GM10248 (cell line): ENCODE measurements at places on chromosomes 4 and X.
A peak's percentile ranks its signal among the peaks of the same experiment; 100 is the strongest.

GRCh38 chrX:14598330-14598729 is 69.0 kb downstream of the GLRA2 start:
- DNase-seq: no peak

DNA sequence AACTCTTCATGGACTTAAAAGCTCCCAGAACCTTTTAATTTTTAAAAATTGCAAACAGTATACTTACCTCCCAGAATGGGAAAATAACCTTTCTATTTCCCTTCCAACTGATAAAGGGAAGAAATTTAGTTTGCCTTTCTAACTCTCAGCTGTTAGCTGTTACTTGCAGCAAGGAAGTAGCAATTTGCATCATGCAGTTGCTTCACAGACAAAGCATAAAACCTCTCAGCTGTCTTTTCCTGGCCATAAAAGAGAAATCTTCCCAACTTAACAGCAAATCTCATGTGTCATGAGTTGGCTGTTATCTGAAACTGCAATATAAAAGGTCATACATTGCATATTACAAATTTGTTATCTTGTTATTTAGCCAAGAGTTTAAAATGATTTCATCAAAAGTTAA is 18.4 kb downstream of the C4orf17 start:
- no peak for DNase-seq

DNA sequence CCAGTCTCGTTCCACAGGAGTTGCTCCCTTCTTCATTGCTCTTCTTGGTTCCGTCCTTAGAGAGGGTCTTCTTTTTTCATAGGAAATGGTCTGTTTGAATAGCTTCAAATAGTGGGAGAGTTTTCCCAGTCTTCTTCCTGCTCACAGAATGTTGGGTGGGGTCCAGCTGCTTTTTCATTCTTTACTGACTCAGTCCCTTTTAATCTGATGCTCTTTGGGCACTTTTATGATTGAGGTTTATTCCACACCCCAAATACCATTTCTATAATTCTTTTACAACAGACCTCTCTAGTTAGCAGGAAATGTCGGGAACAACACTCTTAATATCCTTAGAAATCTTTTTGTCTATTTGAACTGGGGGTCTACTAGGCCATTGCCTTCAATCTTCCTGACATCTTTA is 239.5 kb downstream of the PRDM5 start:
- DNase-seq: no peak

GRCh38 chr4:147724468-147725201 is 7.3 kb upstream of the ARHGAP10 start:
- DNase-seq: no peak

DNA sequence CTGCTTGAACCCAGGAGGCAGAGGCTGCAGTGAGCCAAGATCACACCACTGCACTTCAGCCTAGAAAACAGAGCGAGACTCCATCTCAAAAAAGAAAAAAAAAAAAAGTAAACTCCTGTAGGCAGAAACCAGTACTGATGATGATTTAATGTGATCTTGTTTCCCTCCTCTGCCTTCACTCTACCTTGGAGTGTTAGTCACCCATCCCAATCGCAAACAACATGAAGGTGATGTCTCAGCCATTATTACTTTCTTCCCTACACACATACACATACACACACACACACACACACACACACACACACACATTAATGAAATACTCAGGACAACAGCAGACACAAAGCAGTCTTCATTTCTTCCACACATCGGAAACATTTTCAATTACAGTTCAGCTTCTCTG is 15.6 kb downstream of the XKRX start:
- DNase-seq: no peak

DNA sequence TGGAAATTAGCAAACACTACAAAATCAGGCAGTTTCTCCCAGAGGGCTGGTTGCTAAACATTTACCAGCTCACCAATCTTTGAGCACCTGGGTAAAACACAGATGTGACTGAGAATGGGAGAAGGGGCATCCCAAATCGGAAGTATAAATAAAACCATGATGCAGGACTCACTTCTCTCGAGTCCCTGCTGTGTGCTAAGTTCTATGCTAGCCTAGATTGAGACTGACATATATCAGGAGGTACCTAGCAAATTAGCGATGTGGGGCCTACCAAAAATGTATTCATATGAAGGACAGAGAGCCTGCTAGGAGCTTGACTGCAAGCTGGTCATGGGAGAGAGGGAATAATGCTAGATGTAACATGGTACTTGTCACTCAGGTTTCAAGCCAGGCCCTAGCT is 171.9 kb upstream of the PGRMC2 start:
- no peak for DNase-seq

GRCh38 chrX:17299206-17299605 is 75.8 kb upstream of the NHS start:
- no peak for DNase-seq

- no peak for DNase-seq
Measured at GRCh38 chrX:47587091-47587891, 5.1 kb downstream of the TIMP1 start.

- DNase-seq: peak; percentile 67
Measured at GRCh38 chrX:22063284-22063683, 31.2 kb downstream of the PHEX start.

DNA sequence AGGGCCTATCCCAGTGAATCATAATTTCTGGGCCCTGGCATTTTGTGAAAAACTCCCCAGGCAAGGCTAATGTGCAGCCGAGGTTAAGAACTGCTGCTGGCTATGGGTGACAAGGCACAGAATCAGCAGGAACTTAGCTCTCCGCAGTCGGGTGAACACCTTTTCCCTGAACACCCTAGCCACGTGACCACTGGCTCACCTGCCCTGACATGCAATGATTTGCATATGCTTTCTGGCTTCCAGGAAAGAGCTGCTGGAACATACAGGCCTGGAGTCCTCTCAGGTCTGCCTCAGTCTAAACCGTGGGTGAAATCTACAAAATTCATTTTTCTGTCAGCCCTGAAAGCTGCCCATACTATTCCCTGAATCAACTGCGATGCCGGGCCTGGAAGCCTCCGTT is 56.6 kb downstream of the ZNF827 start:
- DNase-seq: no peak

DNA sequence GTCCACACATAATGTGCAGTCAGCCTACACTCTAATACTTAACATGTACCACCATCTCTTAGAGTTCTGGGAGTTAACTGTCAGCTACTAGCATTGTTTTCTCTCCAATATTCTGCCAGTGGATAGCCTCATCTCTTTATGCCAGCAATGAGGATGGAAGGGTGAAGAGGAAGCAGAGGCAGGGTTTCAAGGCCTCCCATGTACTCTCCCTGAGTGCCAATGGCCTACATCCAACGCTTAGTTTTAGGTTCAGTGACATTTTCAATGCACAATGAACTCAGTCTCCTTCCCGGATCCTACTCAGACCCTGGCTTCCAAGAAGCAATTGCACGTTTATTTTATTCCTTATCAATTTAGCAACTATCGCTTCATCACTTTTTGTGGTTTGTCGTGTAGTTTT is 686.1 kb downstream of the DMD start:
- DNase-seq: no peak

- DNase-seq: no peak
Measured at GRCh38 chr4:94564252-94564651, 112.5 kb downstream of the PDLIM5 start.

GRCh38 chr4:60039908-60040307 is 1160.2 kb upstream of the ADGRL3 start:
- DNase-seq: no peak

- no peak for DNase-seq
Measured at GRCh38 chrX:40167233-40167849, 69.6 kb upstream of the BCOR start.

DNA sequence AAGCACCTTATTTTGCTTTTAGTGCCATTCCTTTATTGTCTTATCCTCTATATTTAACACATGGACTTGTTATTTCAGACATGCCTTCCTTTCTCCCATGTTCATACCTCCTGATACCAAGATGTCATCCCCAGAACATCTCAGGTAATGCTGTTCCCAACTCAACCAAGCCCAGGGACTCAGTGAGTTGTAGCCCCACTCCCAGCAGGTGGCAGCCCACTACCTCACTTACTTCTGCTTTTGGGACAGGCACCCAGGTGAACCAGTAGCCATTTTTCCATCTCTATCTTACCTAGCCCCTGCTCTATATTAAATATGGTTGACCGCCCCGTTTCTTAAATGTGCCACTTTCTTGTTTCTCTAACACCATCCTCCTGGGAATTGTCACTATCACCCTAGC is 199.0 kb downstream of the DCHS2 start:
- DNase-seq: no peak

GRCh38 chr4:137601934-137602333 is 69.6 kb upstream of the PCDH18 start:
- DNase-seq: no peak

- DNase-seq: no peak
Measured at GRCh38 chrX:108420481-108420880, 17.7 kb downstream of the COL4A6 start.
